ENCODE measurements at places on chromosomes 6 and 20.

GRCh38 chr6:52995913-52996645 is 995 bp upstream of the GSTA4 start:
- peak; percentile 28 for DNase-seq

GRCh38 chr20:11076434-11077105 is 402.8 kb upstream of the JAG1 start:
- DNase-seq: no peak

DNA sequence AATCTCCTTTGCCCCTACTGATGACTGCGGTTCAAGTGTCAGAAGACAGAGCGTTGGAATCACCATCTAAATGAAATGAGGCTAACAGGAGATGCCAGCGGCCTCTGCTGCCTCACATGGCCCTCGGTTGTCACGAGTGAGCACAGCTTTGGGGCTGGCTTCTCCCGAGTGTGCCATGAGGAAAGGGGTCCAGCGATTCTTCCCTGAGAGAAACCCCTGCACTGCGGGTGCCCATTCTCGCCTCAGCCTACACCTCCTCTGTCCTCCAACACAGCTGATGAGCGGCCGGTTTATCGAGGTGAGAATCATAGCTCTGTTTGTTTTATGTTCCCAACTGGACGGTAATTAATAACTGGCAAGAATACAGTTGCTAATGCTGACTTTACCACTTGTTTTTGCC is 144.7 kb upstream of the RPS6KA2 start:
- DNase-seq: no peak

GRCh38 chr20:24977797-24978196 is 14.8 kb downstream of the APMAP start:
- no peak for DNase-seq

- DNase-seq: no peak
Measured at GRCh38 chr6:4781426-4781825, 5.2 kb downstream of the CDYL start.

- no peak for DNase-seq
Measured at GRCh38 chr6:45920819-45921511, 94.7 kb downstream of the CLIC5 start.

DNA sequence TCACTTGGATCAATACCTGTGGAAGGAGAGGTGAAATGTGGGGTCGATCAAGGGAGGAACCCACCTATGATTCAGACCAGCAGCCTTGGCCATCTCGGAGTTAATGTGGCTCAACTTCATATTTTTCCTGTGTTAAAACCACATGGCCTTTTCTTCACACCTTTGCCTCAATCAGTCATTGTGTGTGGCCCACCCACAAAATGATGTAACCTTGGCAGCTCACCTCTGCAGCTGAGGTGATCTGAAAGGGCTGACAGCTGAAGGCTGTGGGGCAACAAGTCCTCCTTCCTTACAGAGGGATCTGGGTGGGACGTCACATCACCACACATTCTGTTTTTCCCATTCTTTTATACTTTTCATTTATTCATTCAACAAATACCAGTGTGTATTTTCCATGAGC is 357.1 kb upstream of the HSF2 start:
- no peak for DNase-seq

DNA sequence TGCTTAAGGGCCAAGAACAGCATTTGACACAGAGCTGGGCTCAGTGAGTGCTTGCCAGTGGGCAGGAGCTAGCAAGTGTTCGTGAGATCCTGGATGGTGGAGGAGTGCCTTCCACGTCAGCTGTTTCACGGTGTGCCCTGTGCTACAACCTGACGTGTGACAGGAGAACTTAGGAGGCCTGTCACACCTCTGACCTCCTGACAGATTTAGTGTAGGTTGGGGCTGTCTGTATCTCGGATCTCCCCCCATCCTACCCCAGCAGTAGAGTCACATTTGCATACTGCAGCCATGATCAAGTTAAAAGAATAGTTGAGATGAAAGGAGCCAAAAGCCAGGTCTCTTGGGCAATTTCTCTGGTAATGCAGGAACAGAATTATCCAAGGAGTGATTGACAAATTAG is 200.8 kb upstream of the CHD6 start:
- DNase-seq: no peak

DNA sequence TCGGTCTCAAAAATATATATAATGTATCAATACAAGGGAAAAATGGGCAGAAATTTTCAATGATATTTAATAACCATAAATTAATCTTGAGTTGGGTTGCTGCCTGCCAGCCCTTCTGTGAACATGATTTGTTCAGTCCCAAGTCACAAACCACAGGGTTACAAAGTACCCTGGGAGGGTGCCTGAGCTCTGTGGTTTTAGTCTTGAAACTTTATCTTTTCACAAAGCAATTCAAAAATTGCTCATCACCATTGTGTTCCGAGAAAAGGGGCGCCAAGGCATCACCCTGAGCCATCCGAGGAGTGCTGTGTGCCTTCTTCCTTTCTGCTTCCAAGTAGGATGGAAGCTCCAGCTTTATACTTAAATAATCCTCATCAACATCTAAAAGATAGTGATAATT is 141.6 kb upstream of the AKAP12 start:
- no peak for DNase-seq

GRCh38 chr6:158819977-158820622 is 932 bp upstream of the EZR start:
- no peak for DNase-seq

- no peak for DNase-seq
Measured at GRCh38 chr6:109902870-109903269, 75.2 kb upstream of the GPR6 start.

DNA sequence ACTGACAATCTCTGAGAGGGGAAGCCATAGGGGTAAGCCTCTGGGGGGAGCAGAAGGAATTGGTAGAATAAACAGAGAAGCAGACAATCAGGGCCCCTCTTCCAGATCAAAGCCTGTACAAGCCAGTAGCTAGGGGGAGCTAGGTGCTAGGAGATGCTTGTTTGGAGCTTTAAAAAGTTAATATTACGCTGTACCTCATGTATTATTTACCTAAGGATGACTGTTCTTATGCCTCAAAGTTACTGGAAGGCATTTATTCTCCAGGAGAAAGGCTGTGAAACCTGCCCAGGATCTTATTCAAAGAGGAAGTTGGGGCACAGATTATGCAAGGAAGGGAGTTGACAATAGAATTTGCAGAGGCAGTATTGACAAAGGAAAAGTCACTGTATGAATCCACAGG is 111.8 kb upstream of the SLC35F1 start:
- DNase-seq: no peak

DNA sequence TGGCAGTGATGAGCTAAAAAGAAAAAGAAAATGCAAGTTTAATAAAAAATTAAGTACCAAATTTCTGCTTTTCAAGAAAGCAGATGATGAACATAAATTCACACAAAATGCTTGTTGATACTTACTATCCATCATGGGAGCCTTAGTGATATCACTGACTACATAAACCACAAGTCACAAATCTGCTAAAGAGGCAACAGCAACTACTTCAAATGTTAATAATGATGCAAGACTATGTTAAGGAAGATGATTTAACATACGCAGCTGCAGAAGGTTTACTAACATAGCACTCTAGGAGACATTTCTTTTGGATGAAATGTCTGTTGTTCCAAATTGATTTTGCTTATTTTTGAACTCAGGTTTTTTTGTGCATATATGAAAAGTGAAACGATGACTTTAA is 18.6 kb downstream of the FYN start:
- DNase-seq: no peak

GRCh38 chr6:170176898-170177771 is 113.7 kb downstream of the DLL1 start:
- DNase-seq: no peak

DNA sequence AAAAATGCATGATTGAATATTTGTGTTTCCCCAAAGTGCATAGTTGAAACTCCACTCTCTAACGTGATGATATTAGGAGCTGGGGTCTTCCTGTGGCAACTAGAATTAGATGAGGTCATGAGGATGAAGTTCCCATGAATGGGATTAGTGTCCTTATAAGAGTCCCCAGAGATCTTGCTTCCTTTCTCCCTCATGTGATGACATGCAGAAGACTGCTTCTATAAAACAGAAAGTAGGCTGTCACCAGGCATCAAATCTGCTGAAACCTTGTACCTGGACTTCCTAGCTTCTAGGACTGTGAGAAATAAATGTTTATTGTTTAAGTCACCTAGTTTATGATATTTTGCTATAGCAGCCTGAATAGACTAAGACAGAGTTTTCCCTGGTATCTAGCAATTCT is 586.5 kb upstream of the EPHA7 start:
- DNase-seq: no peak

DNA sequence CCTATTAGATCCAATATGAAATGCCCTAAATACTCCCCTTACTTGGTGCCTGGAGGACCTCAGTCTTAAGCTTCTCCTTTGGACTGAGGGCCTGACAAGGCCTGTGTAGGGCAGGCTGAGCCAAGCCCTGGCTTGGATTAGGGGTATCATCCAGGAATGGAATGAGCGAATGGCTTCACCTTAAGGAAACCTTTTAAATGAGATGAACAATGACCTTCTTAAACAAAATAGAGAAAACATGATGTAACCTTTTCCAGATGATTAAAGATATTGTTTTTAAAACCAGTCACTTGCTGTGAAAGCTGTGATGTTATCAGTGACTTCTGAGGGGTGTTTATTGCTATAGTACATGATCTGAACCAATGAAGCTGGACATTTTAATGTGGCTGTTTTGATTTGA is 55.5 kb downstream of the TRAF3IP2 start:
- DNase-seq: no peak

DNA sequence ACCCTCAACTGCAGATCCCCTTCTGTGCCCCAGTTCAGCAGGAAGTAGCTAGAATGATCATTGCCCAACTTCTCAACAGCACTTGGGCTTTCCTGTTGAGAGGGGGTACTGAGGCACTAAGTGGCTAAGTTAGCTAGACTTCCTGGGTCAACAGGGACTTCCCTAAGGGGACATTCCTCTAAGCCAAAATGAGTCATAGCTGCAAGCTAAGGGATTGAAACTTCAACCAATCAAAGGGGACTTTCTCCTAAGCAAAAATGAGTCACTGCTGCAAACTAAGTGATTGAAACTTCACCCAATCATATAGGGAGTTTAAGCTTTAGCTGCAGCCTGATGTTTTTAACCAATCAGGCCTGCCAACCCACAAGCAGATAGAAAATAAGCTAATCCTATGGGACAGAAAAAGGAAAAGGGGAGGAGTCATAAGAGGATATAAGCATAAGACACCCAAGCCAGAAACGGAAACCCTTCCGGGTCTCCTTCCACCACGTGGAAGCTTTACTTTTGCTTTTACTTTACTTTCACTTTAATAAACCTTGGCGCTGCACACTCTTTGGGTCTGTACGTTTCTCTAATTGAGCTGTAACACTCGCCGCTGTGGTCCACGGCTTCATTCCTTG is 659.0 kb upstream of the HS3ST5 start:
- DNase-seq: peak; percentile 20

GRCh38 chr20:597560-597959 is 12.5 kb downstream of the TCF15 start:
- no peak for DNase-seq

- DNase-seq: no peak
Measured at GRCh38 chr20:22402550-22402949, 181.8 kb downstream of the FOXA2 start.

DNA sequence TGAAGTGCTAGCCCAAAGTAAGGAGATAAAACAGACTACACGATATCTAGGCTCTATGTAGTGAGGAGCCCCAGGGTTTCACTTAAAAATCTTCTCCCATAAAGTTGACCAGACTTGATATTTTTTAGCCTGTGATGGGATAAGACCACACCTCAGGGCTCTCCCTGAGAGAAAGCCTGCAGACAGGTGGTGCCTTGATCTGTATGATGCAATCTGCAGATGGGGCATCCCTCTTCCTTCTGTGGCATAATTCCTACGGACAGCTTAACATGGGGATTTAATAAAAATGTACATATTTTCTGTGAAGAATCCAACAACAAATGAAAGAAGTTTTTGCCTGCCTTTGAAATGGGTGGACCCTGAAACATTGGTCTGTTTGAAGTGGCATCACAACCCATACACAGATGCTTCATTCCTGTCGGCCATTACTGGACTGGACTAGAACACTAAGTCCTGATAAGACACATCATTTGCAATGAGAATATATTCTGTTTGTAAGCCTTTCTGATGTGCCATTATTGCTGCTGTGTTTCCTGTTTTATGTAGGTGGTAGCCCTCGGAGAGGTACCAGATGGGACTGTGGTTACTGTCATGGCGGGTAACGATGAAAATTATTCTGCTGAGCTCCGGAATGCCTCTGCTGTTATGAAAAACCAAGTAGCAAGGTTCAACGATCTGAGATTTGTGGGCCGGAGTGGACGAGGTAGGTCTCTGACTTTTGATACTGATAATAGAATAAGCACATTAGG is 53.8 kb upstream of the SUPT3H start:
- no peak for DNase-seq

- DNase-seq: no peak
Measured at GRCh38 chr6:14243597-14243996, 126.0 kb downstream of the CD83 start.

DNA sequence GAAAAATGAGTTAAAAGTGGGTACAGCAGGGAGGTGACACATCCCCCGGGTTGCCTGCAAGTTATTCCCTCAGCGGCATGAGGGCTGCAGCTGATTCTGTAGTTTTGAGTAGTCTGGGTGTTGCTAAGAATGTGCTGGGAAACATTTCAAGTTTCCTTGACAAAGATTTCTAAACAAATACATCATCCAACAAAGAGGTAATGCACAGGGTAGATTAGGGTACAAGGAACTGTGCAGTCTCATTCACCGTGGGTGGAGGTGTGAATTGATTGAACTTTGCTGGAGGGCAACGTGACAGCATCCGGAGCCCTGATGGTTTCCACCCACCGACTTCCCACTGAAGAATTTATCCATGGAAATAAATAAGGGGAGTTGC is 21.8 kb downstream of the CASS4 start:
- peak; percentile 39 for DNase-seq

DNA sequence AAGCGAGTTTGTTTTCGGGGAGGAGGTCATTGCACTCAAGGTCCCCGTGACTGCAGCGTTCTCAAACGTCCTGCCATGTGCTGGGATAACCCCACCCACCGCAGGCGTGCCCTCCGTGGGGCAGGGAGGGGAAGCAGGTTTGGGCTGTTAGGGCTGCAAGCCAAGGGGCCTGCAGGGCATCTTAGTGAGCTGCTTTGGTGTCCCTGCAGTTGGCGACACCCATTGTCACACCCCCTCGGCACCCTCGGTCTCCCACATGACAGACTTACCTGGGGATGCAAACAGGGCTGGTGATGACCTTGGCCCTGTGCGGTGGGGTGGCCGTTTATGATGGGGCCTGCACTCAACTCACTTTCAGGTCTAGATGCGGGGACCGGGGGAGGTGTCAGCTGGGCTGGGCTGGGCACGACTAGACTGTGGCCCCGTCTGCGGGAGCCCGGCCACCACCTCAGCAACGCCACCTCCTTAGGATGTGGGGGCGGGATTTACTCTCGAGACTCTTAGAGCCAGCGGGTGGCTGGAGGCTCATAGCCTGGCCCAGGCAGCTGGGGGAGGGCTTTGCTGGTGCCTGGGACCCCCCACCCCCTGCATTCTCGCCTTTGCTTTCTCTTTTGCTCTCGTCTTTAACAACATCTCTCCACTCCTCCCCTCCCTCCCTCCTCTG is 6.5 kb upstream of the GATA5 start:
- no peak for DNase-seq
